ENCODE measurements at places on chromosomes 3 and 15.

GRCh38 chr15:88658972-88659931 is 20.4 kb downstream of the ISG20 start:
- DNase-seq: no peak

- DNase-seq: no peak
These were observed 142.3 kb upstream of the WNT5A start for GRCh38 chr3:55629432-55629831.

DNA sequence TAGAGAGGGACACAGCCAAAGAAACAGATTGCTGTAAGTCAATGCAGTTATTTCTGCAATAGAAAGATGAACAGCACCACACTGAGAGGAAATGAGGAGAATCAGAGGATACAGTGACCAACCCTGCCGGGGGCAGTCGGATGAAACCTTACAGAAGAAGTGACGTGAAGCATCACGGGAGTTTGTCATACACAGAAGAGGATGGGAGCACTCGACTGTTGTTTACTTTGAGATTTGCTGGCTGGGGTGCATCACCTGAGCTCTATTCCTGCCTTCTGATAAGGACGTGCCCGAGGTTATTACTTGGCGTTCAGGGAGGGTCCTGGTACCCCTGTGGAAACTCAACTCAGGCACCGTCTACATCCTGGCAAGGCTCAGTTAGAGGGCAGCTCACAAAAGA is 45.4 kb downstream of the MAGEF1 start:
- DNase-seq: no peak

DNA sequence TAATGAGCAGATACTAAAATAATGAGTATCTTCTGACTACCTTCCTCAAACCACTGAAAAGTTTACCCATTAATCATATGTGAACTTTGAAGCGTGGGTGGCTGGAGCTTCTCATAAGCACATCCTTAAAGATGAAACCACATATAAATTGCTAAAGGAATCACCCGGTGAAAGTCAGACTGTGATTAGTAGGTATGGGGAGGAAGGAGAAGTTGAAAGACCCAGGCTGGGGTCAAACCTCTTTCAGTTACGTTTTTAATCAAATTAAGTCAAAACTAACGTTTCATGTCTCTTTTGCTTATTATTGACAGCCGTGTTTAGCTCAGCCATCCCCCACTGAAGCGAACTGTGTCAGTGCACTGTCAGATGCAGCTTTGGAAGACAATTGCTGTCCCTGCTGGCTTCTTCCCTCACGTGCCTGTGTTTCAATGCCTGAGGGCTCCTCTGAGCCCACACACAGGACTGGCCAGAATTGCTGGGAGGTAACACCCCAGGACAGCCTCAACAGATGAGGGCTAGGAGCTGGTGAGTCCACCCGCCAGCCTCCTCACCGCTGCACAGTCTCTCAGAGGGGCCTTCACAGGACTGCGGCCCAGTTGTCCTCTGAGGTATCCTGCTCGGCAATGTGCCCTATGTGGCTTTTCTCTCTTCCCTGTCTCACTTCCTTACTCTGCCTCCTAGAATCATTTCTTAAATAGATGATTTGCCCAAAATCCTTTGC is 29.3 kb upstream of the SH3BP5 start:
- DNase-seq: no peak

DNA sequence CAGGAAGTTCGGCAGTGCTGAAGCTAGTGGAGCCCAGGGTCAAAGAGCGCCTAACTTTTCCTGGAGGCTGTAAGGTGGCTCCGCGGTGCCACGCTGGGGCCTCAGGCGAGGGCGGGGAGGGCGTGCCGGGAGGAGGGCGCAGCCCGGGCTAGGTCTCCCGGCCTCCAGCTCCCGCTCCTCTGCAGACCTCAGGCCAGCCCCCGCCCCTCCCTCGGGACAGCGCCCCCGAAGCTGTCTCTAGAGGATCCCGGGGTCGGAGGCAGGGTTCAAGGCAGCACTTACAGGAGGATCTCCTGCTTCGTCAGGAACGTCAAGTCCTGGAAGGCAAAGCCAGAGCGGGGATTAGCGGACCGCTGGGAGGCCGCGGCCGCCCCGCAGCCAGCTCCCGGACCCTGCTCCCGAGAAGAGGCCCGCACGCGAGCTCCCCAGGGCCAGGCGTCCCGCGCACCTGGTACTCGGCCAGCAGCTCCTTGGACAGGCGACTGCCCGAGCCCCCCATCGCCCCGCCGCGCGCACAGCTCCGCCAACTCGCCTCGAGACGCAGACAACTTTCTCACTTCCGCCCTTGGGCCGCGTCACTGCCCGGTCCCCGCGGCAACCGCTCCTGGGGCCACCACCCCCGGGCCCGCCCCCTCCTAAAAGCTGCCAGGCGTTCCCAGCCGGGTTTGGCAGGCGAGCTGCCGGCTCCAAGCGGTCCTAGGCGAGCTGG is at the start of gene CIB1:
TSS of gene CIB1 (minus strand) at position 555 of the 709 bp plus-strand sequence. CDS start at position 499, 56 bp downstream.
- DNase-seq: peak; percentile 70

GRCh38 chr3:46542344-46542743 is 23.8 kb downstream of the LRRC2 start:
- DNase-seq: no peak

DNA sequence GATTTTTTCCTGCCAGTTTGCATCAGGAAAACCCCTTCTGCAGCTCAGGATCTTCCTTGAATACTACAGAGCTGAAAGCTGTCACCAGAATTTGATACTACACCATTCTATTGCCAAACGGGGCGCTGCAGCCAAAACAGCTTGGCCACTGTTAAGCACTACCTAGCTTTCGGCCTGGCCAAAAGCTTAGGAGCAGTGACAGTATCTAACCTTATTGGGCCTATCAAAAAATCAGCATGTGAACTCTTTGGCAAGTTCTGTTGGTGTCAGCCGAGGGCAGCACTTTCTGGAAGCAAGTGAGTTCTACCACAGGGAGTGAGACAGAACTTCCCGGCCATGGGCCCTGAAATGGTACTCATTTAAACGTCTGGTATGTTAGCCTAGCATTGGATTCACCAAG is 16.1 kb upstream of the GYG1 start:
- DNase-seq: no peak

DNA sequence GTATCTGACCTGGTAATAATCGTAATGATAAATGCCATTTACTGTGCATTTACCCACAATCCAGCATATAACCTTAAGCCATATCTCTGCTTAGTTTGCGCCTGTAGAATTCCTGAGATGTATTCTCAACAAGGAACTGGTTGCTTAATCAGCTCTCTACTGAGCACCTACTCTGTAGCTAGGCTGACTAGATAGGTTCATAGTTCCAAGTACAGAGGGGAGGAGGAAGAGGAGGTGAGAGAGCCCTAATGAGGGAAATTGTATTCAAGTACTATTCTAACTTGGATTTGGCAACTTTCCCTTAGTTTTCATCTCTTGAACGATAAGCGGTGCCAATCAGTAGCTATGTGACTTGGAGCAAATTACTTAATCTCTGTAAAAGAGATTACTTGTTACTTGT is 5.6 kb upstream of the AKAP13 start:
- DNase-seq: no peak

DNA sequence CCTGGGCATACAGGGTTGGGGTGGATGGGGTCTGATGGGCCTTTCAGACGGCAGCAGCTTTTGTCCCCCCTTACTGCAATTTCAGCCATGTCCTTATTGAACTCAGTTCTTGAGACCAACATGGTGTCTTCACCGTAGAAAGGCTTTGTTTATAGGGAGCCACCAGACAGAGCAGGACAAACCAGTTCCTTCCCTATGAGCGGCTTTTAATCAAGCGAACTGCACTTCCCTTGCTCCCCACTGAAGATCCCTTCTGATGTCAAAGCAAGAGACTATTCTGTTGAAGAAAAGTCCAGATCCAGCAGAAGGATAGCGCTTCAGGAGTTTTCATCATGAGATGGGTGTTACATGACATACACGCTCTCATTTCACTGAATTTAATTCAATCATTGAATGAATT is 100.4 kb downstream of the CD47 start:
- no peak for DNase-seq

- no peak for DNase-seq
These were observed 222.4 kb downstream of the CACNA2D3 start for GRCh38 chr3:54344601-54345231.

- DNase-seq: no peak
These were observed 42.6 kb upstream of the BNC1 start for GRCh38 chr15:83327041-83327440.

GRCh38 chr3:4766716-4767499 is 212.3 kb upstream of the BHLHE40 start:
- no peak for DNase-seq

- DNase-seq: peak; percentile 92
These were observed 92.7 kb downstream of the MYLK start for GRCh38 chr3:123791417-123791816.

- no peak for DNase-seq
These were observed 313.9 kb upstream of the CCDC54 start for GRCh38 chr3:107063351-107063750.

DNA sequence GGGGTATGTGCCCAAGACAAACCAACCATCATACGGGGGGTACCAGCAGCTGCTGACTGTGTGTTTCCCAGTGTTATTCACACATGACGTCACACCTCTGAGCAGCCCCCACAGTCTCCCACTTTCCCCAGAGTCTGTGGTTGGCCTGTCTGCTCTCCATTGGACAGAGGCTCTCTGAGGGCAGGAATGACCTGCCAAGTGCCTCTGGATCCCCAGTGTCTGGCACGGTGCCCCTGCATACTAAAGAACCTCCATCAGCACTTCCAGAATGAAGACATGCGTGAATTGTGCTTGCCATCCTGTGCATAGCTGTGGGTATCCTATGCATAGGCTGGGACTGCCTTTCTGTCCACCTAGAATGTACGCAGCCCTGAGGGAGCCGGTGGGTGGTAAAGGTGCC is 3.5 kb upstream of the CCDC9B start:
- DNase-seq: no peak

DNA sequence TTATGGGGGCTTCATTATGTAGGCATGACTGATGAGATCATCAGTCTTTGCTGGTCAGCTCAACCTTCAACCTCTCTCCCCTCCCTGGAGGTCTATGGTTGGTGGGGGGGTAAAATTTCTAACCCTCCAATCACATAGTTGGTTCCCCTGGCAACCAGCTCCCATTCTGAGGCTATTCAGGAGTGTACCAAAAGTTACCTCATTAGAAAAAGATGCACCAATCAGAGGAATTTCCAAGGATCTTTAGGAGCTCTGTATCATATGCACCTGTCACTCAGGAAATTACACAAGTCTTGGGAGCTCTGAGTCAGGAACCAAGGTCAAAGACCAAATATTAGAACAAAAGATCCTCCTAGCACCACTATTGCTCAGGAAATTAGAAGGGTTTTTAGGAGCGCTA is 21.4 kb upstream of the LEO1 start:
- no peak for DNase-seq

GRCh38 chr3:57389271-57389670 is 96.8 kb upstream of the ASB14 start:
- no peak for DNase-seq

DNA sequence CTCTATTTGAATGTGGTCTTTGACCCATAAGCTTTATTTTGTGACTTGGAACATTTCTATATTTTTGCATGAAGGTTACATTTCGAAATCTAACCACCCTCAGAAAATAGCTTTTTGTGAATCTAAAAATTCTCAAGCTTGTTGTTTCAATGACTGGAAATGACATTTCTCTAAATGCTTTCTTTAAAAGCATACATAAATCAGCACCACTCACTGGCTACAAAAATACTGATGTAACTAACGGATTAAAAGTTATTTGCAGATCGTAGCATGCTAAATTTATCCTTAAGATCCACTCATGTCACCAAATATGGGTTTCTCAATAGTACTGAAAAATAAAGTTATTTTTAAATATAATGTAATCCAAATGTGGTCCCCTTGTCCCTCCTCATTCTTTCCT is 55.2 kb upstream of the ACAN start:
- DNase-seq: no peak

DNA sequence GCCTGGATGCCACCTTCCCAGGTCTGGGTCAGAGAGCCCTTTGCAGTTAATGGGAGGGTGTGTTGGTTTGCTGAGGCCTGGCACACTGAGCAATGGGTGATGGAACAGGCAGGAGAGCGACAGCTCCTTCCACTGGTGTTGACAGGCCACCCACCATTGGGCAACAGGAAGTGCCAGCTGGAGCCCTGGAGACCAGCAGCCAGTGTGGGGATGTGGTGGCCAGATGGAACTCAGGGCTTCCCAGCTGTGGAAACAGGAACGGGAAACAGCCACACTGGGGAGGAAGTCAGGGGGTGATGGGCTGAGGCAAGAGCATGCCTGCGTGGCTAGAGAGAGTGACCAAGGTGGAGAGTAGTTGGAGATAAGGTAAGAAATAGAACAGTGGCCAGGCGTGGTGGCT is 9.3 kb downstream of the PSTPIP1 start:
- no peak for DNase-seq

GRCh38 chr3:186965141-186965879 is 35.0 kb downstream of the ST6GAL1 start:
- peak; percentile 24 for DNase-seq

DNA sequence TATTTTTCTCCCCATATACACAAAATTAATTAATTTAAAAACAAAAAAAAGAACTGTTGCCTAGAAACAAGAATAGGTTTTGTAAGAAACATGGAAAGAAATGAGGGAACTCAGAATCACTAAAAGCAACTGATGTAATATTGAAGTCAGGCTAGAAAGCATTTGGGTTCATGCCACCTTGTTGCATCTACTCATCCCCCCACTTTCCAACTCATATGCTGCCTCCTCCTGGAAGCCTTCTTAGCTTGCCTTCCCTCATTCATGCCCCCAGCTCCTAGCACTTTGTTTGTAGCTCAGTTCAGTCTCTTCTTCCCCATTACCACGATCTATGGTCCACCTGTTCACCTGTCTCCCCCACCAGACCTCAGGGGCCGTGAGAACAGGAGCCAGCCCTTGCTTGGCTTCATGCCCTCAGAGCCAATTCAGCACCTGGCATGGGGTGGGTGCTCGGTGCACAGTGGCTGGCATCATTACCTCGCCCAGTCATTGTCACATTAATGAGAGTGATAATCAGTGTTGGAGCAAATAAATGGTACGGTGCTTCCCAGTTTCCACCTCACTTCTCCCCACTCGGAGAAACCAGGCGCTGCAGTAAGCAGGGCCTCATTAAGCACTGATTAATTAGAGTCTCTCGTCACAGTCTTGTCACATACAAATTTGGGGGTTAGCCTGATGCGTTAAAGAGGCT is 62.4 kb upstream of the SLC6A1 start:
- no peak for DNase-seq

GRCh38 chr3:115086344-115086743 is 60.7 kb downstream of the ZBTB20 start:
- no peak for DNase-seq

DNA sequence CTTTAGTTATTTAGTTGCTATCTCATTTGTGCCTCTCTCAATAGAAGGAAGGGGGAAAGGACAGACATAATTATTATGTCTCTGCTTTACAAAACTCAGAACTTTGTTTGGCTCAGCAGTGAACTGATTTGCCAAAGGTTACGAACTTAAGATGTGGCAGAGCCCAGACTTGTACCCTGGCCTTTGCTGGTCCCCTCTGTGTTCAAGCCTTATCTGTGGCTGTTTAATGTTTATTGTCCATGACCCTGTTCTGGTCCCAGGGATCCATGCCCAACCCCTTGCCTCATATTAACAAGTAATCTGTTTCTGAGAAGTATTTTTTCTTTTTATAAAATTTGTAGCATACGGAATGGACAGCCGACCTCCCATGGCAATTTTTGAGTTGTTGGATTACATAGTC is 10.7 kb downstream of the SNAPC5 start:
- DNase-seq: no peak
